ENCODE measurements at places on chromosomes 4 and X.

- no peak for DNase-seq
These were observed 947.8 kb downstream of the C4orf33 start for GRCh38 chr4:130043732-130044160.

GRCh38 chr4:153116291-153116680 is 88.0 kb upstream of the TRIM2 start:
- DNase-seq: no peak

DNA sequence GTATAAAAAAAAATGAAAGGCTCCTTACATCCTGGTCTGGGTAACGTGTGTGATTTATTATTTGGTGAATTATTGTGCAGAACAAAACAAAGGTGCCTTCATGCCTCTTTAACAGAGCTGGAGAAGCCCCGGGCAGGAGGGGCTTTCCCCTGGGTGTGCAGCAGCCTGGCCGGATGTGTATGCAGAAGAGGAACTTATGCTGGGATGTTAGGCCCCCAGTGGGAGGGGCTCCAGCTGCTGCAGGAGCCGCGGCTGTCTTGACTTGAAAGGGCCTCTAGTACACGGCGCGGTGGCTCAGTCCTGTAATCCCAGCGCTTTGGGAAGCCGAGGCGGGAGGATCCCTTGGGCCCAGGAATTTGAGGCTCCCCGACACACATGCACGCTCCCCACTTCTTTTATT is 16.0 kb downstream of the CCNQ start:
- DNase-seq: no peak

- DNase-seq: no peak
These were observed 321.2 kb upstream of the SPOCK3 start for GRCh38 chr4:167555338-167556022.

DNA sequence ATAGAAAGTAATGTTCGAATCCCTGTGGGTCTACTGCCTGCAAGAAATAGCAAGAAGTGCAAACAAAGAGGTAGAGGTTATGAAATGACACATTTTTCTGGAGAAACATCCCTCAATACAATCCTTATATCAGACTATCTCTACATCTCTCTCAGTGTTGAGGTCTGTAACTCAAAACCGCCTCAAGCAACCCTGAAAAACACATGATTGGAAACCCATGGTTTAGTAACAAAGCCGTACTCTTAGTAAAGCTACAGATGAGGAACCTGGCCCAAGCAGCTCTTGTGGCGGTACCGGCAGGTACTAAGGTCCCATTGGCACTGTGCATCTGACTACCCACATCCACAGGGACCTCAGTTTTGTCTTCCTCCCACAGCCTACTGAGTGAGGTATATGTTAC is 53.9 kb downstream of the IRF2 start:
- no peak for DNase-seq

DNA sequence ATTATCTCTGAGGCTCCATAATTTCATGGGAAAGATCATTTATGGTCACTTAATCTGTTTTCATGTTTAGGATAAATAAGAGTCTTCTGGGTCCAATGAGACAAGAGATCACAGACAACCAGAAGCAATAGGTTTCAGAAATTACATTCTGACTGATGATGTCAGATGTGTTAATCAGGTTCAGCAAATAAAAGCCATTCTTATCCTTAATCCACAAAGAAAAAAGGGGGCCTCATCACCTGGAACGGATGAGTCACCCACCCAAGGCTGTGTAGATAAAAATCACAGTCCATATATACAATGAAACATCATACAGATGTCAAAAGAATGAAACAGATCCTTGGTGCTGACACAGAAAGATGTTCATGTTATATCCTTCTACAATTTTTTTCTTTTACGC is 36.6 kb downstream of the SYTL4 start:
- no peak for DNase-seq

- no peak for DNase-seq
These were observed at the start of gene PHEX for GRCh38 chrX:22032084-22032483. PHEX (plus strand) TSS chrX:22032325; CDS start chrX:22033006, 681 bp downstream.

DNA sequence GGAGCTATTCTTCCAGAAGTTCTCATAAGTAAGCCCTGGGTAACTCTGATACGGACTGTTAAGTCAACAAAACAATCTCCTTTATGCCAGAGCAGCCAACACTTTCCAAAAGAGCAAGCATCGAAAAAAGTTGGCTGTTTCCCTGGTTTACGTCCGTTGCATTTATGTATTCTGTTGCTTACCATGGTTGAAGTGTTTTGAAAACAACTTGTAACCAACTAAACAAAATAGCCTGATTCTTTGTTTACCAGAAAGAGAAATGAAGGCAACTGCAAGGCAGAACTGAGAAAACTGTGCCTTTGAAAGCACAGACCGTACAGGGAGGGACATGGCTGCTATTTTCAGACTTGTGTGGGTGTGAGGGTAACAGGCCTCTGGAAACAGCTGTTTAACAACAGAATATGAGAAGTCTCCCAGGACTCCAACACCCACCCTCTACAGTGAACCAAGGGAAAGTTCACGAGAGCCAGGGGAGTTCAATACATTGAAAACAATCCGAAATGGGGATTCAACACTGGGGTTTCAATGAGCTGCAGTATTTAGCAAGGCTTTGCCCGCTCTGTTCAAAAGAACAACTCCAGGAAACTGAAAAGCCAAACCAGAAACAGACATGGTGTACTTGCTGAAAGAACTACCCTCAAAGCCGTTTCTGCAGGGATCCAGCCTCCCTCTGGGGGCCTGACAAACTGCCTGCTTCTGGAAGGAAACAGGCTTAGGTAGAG is 95.8 kb upstream of the EGFL6 start:
- no peak for DNase-seq

GRCh38 chr4:9608300-9608699 is 164.1 kb downstream of the DEFB131A start:
- DNase-seq: no peak

DNA sequence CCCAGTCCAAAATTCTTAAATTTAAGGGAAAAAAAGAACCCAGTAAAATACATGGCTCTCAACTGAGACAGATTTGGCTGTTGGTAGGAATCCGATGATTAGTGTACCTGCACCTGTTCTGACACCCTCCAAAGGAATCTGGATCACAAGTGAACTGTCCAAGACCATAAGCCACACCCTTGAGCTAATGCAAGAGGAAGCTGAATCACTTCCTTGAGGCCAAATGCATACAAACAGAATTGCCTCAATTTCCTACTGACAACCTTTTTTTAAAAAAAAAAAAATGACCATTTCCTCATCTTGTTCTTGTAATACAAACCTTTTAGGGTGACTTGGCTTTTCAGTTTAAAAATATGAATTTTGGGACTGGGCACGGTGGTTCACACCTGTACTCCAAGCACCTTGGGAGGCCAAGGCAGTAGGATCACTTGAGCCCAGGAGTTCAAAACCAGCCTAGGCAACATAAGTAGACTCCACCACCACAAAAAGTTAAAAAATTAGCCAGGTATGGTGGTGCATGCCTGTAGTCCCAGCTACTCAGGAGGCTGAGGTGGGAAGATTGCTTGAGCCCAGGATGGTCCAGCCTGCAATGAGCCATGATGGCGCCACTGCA is 10.7 kb upstream of the FBXL5 start:
- DNase-seq: no peak

- no peak for DNase-seq
These were observed 273.0 kb downstream of the PPP3CA start for GRCh38 chr4:101074326-101074725.

DNA sequence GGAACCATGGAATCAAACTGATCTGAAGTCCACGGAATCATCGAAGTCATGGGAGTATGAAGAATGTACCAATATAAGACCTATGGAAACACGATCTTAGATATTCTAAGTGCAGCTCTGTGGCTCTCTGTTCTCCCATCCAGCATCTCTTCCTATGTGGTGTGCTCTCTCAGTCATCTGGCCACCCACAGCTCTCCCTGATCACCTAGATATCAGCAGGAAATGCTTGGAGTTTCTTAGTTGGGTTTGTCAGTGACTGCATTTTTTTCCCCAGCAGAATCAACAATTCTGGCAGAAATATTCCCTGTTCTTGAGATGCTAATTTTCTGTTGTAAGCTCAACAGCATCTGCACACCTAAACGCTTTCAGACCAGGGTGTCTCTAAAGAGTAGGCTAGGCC is 94.1 kb downstream of the GC start:
- no peak for DNase-seq

DNA sequence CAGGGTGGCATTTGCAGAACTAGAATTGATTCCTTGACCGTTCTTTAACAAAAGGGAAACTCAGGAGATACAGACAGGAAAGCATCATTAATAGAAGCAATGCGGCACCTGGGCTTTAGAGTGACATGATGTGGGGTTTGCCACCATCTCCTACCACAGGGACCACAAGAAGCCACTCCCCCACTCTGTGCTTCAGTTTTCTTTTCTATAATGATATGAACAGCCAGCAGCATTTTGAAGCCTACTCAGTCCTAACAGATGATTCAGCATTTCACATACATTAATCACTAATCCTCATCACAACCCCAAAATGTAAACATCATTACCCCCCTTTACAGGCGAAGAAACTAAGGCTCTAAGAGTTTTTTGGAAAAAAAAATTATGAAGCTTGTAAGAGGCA is 22.9 kb downstream of the CCDC149 start:
- no peak for DNase-seq

GRCh38 chr4:168836490-168836889 is 173.6 kb downstream of the CBR4 start:
- no peak for DNase-seq

DNA sequence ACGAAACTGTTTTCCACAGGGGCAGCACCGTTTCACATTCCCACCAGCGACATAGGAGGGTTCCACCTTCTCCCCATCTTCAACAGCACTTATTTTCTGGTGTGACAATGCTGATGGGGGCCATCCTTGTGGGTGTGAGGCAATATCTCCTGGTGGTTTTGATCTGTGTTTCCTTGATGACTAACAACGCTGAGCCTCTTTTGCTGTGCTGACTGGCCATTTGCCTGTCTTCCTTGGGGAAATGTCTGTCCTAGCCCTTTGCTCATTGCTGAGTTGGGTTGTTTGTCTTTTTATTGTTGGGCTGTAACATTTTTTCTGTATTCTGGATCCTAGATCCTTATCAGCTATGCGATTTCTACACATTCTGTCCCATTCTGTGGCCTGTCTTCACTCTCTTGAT is 33.7 kb downstream of the ATP2B3 start:
- DNase-seq: no peak

GRCh38 chr4:169252339-169253112 is 18.2 kb downstream of the SH3RF1 start:
- DNase-seq: no peak

GRCh38 chr4:40848940-40849339 is 99.2 kb downstream of the NSUN7 start:
- no peak for DNase-seq

DNA sequence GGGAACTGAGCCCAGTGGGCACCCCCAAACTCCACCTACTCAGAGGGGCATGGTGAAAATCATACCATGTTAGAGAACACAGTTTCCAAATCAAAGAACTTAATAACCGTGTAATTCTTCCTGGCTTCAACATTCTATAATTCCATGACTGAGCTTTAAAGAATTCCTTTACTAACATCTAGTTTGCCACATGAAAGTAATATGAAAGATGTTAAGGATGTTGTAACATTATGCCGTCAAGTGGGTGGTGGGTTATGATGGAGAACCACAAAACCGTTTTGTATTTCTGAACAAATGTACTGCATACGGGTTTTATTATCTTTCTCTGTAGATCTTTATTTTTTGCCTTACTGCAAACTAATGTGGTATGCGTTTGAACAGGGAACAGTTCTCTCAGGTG is 549.0 kb upstream of the MAGEB2 start:
- DNase-seq: no peak

DNA sequence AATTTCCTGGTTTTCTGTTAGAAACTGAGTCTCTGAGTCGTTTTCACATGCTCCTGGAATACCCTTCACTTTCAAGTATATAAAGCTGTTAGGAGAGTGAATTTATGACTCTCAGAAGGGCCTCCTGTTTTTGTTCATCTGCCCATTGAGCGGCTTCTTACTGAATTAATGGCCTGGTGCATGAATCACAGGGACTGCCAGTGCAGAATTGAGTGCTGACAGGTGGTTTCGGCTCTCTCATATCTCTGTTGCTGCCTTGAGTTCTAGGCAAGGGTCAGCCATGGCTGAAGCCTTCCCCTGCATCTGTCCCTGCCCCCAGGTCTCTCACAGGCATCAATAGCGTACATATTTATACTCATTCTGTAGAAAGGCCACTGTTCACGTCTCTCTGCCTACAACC is 22.7 kb upstream of the SEPSECS start:
- no peak for DNase-seq

GRCh38 chr4:48243887-48244286 is 25.8 kb downstream of the TEC start:
- no peak for DNase-seq

GRCh38 chr4:105963461-105964400 is 68.5 kb downstream of the NPNT start:
- DNase-seq: no peak

GRCh38 chr4:66949419-66949818 is 595.9 kb downstream of the CENPC start:
- no peak for DNase-seq

- DNase-seq: no peak
These were observed 17.5 kb downstream of the NMU start for GRCh38 chr4:55618546-55619143.

- DNase-seq: no peak
These were observed 10.1 kb upstream of the FGG start for GRCh38 chr4:154622598-154622997.

DNA sequence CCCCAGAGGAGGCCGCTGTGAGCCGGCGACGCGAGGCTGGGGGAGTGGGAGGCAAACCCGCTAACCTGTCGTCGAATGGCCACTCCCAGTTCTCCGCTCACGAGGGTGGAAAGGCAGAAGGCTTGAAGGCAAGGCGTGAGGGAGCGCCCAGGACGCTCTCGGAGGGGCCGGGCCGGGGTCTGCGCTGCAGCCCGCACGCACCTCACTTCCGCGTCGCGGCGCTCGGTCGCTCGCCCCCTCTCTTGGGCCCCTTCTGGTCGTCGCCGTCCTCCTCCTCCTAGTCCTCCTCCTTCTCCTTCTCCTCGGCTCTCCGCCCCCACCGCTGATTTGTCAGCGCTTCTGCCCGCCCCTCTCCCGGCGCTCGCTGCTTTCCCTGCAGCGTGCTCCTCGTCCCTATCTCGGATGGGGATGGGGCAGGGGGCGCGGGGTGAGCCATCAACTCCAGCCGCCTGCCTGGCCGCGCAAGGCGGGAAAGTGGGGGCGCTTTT is at the start of gene SNCA:
TSS of gene SNCA (minus strand) at position 265 of the 488 bp plus-strand sequence. CDS start 1,494 bp downstream, outside the sequence.
- no peak for DNase-seq

- DNase-seq: no peak
These were observed 1530.0 kb downstream of the PCDH18 start for GRCh38 chr4:136002316-136002715.

DNA sequence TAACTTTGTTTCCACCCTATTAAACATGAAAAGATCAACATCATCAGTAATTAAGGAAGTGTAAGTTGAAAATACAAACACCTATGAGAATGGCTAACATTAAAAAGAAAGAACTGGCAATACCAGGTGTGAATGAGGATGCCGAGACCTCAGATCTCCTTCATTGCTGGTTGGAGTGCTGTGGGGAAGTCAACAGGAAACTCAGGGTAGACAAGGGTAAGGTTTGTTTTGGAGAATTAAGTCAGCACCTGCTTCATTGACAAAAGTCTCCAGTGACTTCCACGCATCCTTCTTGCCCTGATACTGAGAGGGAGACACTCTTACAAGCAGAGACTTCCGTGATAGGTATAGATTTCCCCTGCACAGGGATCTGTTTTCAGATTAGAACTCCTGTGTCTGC is 106.1 kb downstream of the IRF2 start:
- no peak for DNase-seq

Data from NCI-H1048 (cell line).